ENCODE measurements at places on chromosomes 11 and 22.
A peak's percentile ranks its signal among the peaks of the same experiment; 100 is the strongest.

GRCh38 chr11:33362051-33362910 is 105.1 kb downstream of the HIPK3 start:
- peak; percentile 72 for DNase-seq

- no peak for DNase-seq
These were observed 59.7 kb downstream of the MICAL3 start for GRCh38 chr22:17964643-17965042.

GRCh38 chr11:33692013-33692504 is 8.6 kb downstream of the C11orf91 start:
- DNase-seq: no peak

GRCh38 chr11:67417425-67417824 is 1.9 kb downstream of the CARNS1 start:
- no peak for DNase-seq

- DNase-seq: peak; percentile 55
These were observed 17.9 kb downstream of the MICAL2 start for GRCh38 chr11:12128301-12128751.

DNA sequence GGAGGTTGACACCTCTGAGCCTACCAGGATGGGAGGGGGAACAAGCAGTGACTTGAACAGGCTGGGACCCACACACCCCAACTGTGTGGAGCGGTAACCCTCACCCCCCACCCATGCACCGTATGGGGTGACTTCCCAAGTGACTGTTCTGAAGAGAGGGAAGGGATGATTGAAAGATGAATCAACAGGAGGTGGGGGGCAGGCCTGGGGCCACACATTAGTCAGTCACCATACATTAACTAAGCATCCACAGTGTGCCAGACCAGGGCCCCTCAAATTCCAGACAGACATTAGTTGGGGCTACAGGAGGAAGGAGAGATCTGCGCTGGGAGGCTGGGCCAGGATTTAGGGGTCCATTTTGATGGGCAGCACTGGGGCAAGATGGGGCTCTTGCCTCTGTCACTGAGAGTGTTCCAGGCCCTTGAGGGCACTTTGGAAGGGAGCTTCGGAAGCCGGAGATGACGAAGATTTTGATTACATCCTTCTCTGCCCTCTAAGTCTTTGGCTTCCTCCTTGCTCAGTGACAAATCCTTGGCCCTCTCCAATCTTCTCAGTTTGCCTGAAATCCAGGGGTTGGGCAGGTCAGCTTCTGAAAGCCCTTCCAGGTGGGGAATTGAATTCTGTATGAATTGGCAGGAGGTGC is 966 bp downstream of the SMTN start:
- no peak for DNase-seq

DNA sequence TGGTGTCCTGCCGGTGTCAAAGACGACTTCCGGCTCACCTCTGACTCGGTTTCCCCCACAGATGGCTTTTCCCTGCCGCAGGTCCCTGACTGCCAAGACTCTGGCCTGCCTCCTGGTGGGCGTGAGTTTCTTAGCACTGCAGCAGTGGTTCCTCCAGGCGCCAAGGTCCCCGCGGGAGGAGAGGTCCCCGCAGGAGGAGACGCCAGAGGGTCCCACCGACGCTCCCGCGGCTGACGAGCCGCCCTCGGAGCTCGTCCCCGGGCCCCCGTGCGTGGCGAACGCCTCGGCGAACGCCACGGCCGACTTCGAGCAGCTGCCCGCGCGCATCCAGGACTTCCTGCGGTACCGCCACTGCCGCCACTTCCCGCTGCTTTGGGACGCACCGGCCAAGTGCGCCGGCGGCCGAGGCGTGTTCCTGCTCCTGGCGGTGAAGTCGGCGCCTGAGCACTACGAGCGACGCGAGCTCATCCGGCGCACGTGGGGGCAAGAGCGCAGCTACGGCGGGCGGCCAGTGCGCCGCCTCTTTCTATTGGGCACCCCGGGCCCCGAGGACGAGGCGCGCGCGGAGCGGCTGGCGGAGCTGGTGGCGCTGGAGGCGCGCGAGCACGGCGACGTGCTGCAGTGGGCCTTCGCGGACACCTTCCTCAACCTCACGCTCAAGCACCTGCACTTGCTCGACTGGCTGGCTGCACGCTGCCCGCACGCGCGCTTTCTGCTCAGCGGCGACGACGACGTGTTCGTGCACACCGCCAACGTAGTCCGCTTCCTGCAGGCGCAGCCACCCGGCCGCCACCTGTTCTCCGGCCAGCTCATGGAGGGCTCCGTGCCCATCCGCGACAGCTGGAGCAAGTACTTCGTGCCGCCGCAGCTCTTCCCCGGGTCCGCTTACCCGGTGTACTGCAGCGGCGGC is 5.5 kb downstream of the B3GNT6 start:
- peak; percentile 46 for DNase-seq

Measured in suppressor macrophage (primary cell).